CD4-positive, alpha-beta T cell treated with Interleukin-15 for 4 hours (primary cell): ENCODE measurements at places on chromosomes 7 and 10.

DNA sequence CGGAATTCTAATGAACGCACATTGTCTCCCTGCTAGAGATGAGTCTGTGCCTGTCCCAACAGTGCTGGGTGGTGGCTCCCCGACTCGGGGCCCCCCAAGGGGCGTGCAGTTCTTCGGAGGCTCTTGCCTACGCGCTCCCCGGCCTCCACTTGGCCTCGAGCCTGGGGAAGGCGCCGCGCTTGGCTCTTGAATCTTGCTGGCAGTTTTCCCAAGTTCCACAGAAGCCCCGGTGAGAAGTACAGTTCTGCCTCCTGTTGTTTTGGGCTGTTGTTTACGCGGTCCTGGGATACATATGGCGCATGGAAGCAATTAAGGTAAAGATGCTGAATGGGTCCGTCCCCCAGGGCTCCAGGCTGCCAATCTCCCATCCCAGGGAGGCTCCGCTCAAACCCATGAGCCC is 32.6 kb upstream of the UNCX start:
- no peak for DNase-seq

DNA sequence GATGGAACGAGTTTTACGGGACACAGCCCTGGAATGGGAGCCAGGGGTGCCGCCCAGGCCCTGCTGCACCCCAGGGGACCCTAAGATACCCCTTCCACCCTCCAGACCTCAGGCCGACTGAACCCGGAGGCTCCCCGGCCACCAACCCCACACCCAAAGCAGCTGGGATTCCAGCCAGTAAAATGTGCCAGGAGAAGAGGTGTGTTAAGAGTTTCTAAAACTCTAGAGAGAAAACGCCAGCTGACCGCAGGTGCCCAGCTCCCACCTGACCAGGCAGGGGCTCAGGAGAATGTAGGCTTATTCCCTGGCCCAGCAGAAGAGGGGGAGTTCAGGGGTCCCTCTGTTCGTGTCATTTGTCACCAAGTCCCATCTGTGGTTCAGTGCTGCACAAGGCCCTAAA is 17.5 kb downstream of the NUDT1 start:
- DNase-seq, result no peak

DNA sequence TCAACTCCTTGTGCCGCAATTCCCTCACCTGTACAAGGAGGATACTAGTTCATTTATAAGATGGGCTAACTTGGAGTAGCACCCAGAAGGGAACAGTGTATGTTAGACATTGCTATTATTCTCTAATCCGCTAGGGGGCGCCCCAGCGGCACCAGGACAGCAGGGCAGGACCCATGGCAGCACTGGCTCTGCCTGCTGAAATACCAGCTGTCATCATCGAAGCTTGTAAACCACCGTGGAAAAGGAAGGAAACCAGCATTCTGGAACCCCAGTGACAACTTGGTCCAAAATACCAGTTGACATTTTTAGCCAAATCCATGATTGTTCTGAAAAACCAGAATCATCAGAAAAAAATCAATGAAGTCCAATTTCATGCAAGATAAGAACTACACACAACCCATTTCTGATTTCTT is 134.4 kb downstream of the ITGA8 start:
- DNase-seq, result peak; percentile 2

GRCh38 chr10:6757158-6757557 is 177.1 kb upstream of the PRKCQ start:
- no peak for DNase-seq

DNA sequence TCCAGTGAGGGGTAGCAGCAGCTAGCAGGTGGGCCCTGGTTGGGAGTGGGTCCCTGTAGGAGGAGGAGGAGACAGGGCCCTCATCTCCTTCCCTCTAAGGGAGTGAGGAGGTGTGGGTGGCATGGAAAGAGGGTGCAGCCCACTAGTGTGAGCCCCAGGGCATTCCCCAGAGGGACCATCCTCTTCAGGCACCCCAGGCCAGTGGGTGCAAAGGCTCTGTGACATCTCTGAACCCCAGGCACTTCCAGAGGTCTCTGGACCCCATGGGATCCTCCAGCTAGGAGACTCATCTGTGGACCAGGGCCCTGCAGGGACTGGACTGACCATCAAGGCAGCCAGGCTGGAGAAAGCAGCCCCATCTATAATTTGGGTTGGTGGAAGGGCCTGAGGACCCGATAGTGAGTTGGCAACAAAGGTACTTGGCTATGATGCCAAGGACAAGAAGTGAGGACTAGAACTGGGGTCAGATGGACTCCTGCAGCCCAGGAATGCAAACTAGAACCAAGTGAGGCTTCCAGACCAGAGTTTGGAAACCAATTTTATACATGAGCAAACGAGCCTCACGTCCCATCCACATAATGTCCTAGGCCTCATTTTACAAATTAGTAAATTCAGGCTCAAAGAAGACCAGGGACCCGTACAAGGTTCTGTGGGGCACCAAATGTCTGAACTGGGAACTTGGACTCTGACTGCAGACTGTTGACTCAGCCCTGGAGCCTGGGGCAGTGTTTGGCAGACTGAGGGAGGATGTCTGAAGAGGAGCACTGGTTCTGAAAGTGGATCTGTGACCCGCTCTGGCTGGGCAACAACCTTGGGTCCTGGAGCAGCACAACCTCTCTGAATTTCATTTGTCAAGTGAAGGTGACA is 1.4 kb upstream of the VSTM4 start:
- no peak for DNase-seq

GRCh38 chr10:108861181-108861754 is 1062.0 kb downstream of the XPNPEP1 start:
- no peak for DNase-seq

DNA sequence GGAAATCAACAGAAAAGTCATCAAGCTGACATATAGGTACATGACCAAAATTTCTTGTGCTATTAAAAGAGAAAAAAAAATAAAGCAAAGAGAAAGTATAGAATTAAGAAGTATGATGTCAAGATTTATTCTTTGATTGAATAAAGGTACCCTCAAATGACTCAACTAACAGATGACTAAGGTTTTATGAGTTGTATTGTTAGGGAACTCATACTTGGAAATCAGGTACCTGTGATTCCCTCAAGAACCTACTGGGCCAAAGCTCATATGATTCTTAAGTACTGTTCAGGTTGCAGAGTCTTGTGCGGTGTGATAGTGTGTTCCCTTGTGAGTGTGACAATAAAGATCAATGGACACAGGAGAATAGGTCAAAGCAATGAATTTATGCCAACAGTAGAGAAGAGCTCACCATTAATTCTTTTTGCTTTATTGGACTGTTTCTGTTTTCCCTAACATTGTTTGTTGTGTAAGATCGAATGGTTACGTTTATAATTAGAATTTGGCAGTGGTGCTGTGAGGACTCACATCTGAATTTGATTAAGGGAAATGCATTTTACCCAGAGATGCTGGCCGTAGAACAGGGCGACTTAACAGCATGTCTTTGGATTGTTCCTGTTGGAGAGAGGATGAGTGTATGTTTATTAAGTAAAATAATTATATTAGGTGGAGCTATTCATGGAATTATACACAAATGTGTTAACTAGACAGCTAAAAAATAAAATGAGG is 293.2 kb upstream of the SEMA3D start:
- DNase-seq, result no peak

- no peak for DNase-seq
Observed at GRCh38 chr7:130488392-130489139, 3.3 kb upstream of the MEST start.

GRCh38 chr10:132141076-132141475 is 45.7 kb upstream of the DPYSL4 start:
- DNase-seq, result no peak

- DNase-seq, result no peak
Observed at GRCh38 chr7:76000566-76000965, 6.2 kb upstream of the TMEM120A start.

DNA sequence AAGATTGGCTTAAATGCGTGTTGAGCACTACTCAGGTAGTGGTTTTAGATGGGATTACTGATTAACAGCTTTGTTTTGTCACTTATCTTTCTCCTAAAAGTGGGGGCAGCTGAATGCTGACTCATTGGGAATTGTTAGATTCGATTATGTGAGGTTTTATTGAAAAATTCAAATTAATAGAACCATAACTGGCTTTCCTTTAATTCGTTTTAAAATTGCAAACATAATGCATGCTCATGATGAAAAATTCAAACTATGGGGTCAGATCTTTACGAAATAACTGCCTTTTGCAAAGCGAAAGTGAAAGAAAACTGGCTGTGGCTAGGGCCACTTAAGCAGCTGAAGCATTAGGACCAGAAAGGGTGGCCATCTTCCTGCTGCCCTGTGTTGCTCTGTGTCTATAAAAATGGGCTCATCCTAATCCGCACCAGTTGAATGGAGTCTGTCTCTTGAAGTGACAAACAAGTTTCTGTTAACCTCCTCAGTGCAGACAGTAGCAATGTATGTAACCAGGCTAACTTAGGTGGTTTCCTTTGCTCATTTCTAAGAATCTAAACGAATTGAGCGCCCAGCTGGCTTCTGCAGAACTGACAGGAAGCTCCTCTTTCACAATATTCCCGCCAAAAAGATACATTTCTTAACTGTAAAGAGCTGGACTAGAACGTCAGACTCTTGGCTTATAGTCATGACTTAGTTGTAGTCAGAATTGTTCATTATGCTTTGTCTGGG is 27.8 kb downstream of the DENND10 start:
- peak; percentile 78 for DNase-seq

GRCh38 chr10:11830836-11831519 is 7.8 kb downstream of the PROSER2 start:
- no peak for DNase-seq

GRCh38 chr10:76082956-76083355 is 651.5 kb downstream of the LRMDA start:
- DNase-seq, result no peak
